ENCODE measurements at places on chromosomes 6 and 20.

DNA sequence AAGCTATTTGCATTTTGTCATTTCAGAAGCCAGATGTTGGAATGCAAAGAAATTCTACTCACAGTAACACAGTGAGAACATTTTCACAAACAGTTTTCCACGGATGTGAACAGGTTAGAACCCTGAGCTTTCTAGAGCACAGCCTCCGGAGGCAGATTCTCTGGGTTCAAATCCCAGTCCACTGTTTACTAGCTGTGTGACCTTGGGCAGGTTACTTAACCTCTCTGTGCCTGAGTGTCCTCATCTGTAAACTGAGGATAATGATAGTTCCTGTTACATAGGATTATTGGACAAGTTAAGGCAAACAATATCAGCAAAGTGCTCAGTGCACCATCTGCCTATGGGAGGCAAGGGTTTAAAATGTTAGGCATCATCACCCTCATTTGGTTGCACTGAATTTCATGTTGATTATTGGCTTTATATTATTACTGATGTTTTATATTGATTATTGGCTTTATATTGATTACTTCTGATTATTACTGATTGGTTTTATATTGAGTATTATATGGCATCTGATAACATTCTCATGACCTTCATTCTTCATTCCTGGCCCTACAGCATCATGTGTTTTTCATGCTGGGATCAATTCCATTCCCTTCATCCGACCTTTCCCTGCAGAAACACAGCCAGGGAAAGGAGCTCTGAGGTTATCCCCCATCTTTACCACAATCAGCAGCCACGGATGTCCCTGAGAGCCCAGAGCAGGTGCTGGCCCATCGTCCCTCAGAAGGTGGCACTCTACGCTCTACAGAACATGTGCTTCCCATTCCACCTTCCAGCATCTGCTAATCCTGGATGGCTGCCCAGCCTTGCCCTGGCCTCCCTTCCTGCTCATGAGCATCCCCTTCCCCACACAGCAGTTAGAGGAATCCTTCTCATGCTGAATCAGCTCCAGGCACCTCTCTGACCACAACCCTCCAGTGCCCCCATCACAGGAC, 283.1 kb downstream of the PREX1 start:
- no peak for DNase-seq

GRCh38 chr20:50577175-50578018, 67.2 kb downstream of the PTPN1 start:
- DNase-seq, result no peak

GRCh38 chr20:17287503-17287902, 60.7 kb downstream of the PCSK2 start:
- no peak for DNase-seq

DNA sequence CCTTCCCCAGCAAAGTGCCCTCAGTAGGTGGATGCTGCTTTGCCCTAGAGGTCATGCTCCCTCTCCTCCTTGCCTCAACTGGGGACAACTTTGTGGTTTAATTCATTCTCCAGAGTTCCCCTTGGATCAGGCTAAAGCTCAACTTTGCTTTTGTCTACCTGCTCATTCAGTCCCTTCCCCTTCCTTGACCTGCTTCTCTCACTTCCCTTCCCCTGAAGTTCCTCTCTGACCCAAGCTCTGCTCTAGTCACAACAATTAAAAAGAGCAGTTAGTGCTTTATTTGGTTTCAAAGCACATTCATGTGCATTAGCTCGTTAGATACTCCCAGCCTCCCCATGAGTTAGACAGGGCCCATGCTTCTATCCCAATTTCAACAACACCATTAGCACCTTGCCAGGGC, 71.3 kb downstream of the DZANK1 start:
- no peak for DNase-seq

DNA sequence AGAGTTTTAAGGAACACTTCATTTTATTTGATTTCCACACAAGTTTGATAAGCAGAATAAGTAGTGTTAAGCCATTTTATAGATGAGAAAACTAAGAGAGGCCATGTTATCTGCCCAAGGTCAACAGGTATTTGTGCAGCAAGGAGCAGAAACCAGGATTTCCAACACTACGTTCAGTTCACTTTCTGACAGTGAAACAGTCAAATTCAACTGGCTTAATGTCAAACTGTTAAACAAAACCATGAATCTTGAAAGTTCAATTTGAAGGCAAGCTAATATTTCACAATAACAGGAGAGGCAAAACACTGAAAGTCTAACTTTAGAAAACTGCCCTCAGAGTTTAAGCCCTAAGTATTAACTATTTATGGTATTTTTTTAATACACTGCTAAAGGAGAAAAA, 32.6 kb downstream of the DTNBP1 start:
- DNase-seq, result no peak

GRCh38 chr20:51600950-51601349, 58.4 kb upstream of the NFATC2 start:
- DNase-seq, result no peak

GRCh38 chr6:120671519-120671918, 662.8 kb downstream of the TBC1D32 start:
- no peak for DNase-seq

DNA sequence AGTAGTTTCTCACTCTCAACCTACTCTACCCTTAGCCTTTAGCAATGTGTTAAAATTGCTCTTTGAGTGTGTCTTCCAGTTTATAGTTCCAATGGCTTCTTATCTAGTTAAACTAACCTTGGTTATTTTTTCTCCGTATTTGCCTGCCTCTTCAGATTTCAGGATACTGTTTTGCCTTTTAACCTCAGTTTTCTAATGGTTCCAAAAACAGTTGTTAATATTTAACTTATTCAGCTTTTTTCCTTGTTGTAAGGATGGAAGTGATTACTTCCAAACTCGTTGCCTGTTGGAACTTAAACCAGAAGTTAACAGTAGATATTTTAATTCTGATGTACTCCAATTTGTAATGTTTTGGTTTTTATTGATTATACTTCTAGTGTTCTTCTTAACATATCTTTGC, 1574.9 kb downstream of the HACE1 start:
- DNase-seq, result no peak

GRCh38 chr20:2124564-2125213, 23.1 kb downstream of the STK35 start:
- DNase-seq, result no peak

- no peak for DNase-seq
These were observed 125.7 kb upstream of the PHACTR1 start for GRCh38 chr6:12590901-12591300.

DNA sequence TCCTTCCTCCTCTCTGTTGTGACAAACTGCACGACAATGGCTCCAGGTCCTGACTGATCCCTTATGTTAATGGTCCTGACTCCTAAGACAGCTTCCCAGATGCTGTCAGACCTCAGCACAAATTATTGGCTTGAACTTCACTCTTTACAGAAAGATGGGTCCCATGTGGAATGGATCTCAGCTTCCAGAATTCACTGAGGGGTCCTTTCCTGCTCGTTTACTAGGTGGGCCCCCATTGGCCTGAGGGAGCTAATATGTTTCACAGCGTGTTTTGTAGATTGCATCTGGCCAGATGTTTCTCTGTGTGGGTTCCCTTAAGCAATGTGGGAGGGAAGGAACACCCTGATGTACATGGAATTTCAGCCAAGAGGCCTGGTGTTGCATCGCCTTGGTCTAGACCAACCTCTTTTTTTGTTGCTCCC, 826.6 kb downstream of the MAFB start:
- no peak for DNase-seq

DNA sequence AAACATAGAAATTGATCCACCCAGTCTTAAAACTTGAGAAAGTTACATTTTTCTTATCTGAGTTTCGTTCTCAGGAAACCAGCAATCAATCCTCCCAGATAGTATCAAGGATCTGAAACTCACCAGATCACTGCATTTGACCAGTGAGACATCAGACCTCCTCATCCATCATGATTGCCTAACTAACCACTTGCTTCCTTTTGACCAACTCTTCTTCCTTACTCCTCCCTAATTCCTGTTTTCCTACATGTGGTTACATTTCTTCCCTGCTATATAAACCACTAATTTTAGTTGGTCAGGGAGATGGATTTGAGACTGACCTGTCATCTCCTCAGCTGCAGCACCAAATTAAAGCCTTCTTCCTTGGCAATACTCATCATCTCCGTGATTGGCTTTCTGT, 357.1 kb upstream of the POU3F2 start:
- no peak for DNase-seq

- no peak for DNase-seq
These were observed 69.1 kb downstream of the PPP1R14C start for GRCh38 chr6:150211700-150212511.

GRCh38 chr6:75219263-75219662, 13.4 kb upstream of the COL12A1 start:
- DNase-seq, result no peak

All from activated T-cell treated with anti-CD3 and anti-CD28 coated beads, Interleukin-2, amount 50 U/mL, for 24 hours (primary cell).